ENCODE measurements at places on chromosomes 13 and 19.
A peak's percentile ranks its signal among the peaks of the same experiment; 100 is the strongest.

- no peak for DNase-seq
Measured at GRCh38 chr13:20826843-20827560, 53.2 kb upstream of the EEF1AKMT1 start.

DNA sequence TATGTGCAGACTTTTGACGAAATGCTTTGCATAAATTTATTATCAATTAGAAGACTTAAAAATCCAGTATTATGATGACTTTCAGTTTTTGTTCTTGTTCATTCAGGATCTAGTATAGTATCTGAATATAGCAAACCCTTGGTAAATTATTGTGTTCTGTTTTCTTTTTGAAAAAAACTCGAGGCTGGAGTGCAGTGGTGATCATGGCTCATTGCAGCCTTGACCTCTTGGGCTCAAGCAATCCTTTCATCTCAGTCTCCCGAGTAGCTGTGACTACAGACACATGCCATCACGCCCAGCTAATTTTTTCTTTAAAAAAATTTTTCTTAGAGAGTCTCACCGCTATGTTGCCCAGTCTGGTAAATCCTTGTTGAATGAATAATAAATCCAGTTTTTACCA lies 4.6 kb downstream of the FARP1 start:
- DNase-seq: no peak

DNA sequence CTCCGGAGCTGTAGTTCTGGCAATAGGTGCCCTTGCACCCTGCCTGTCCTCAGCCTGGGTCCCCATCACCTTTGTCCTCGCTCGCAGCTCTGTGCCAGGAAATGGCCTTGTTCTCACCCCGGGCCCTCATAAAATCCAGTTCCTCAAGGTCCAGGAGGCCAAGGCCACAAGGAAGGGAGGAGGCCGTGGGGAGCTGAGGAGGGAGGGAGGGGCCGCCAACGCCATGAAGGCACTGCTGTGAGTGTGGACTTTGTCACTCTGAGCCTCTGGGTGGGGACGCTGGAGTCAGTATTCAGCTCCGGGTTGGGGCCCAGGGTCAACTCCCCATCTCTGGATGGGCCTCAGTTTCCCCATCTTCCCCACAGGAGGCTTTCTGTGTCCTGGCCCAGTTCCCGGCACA lies 9.2 kb upstream of the GNA11 start:
- no peak for DNase-seq

DNA sequence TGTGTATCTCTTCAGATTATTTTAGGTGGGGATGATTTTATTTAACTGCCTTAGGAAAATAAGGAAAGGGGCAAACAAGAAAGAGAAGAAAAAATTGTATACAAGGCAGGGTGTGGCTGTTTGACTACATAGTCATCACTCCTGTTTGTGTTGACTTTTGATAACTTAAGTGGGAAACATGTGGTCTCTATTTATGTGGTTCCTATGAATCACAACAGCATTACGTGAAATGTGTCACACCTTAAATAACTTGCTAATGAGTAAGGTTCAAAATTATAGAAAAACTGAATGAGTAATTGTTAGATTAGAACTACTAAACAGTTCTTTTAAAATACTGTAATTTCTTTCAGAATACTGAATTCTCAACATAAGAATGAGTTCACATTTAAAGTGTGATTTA lies 69.3 kb downstream of the LMO7 start:
- no peak for DNase-seq

GRCh38 chr19:7534531-7535046 lies 928 bp upstream of the PNPLA6 start:
- peak; percentile 57 for DNase-seq

DNA sequence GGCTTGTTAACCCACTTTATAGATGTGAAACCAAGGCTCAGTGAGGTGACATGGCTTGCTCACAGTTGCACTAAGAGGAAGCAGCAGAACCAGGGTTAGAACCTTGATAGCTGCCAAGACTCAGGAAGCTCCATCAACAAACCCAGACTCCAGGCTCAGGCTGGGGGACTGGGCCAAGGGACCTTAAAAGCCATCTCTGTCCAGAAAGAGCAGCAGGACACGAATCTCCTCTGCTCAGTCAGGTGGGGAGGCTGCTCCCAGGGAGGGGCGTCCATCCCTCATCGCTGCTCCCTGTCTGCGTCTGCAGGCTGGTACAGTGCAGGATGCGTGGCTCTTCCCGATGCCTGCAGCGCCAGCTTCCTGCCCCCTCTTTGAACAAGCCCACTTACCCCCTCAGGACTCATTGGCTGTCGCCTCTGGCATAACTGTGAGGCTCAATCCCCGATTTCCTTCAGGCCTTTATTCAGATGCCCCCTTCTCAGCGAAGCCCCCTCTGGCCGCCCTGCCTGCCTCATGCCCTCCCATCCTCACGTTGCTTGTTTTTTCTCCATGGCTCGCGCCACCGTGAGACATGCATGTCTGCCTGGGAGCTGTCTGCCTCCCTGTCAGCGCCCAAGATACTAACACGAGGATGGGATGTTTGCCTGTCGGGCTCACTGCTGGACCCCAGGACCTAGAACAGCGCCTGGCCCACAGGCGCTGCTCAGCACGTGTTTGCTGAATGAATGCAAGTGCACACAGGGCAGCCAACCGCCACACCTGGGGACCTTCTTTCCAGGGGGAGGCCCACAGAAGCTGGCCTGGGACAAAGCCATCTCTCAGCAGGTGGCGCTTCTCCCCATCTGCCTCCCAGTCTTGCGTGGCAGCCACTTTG lies 21.5 kb downstream of the AKT2 start:
- no peak for DNase-seq

GRCh38 chr13:67087527-67087926 lies 142.6 kb downstream of the PCDH9 start:
- DNase-seq: no peak

Data from AG04450 (cell line).